ENCODE measurements at places on chromosomes 3 and 15.

GRCh38 chr15:72312605-72313447 lies 7.1 kb downstream of the CELF6 start:
- peak; percentile 75 for DNase-seq

GRCh38 chr15:93348711-93349545 lies 259.9 kb upstream of the RGMA start:
- DNase-seq = no peak

- DNase-seq = no peak
Measured at GRCh38 chr3:65193531-65193930, 505.7 kb upstream of the ADAMTS9 start.

DNA sequence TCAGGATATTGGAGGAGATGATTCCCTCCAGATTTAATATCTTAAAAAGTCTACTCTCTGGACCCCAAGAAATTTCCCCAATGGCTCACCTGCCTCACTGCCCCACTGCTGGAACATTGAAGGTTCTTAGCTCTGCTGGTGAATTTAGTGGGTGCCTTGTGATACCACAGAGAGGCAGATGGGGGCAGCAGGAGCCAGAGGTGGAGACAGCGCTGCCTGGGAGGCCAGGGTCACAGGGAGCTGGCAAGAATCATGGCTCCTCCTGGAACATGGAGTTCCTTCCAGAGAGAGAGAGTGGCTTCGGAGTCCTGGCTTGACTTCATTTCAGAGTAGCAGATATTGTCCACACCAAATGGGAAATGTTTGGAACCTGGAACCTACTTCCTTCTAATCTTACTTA lies 263.5 kb upstream of the CFAP20DC start:
- DNase-seq = peak; percentile 71

GRCh38 chr3:33173672-33174071 lies 44.9 kb downstream of the SUSD5 start:
- no peak for DNase-seq

DNA sequence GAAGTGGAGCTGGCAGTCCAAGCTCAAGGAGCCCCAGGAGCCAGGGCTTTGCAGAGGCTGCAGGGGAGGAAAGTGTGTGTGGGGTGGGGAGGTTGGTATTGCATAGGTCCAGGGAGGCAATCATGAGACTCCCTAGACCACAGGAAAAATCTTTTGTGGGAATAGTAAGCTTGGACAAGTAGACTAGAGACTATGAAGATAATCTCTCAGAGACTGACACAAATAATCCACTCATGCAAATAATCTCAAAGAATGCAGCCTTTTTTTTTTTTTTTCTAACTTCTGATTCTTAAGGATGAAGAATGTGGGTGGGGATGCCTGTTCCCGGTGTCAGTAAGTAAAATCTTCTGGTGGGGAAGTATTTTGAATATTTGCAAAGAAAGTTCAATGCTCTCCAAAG lies 113.7 kb downstream of the GREM1 start:
- no peak for DNase-seq

DNA sequence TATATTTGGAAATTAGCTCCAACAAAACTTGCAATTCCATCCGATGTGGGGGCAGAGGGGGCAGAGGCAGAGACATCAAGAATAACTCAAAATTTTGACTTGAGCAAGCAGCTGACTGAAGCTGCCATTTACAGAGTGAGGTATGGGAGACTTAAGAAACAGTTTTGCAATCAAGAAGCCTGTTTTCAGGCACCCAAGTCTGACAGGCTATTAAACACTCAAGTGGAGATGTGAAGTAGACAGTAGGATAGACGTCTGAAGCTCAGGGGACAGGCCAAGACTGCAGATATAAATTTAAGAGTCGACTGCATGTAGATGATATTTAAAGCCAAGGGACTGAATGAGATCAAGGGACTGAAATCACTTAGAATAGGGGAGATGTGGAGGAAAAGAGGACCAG lies 9.9 kb upstream of the SH3BP5 start:
- DNase-seq = no peak

DNA sequence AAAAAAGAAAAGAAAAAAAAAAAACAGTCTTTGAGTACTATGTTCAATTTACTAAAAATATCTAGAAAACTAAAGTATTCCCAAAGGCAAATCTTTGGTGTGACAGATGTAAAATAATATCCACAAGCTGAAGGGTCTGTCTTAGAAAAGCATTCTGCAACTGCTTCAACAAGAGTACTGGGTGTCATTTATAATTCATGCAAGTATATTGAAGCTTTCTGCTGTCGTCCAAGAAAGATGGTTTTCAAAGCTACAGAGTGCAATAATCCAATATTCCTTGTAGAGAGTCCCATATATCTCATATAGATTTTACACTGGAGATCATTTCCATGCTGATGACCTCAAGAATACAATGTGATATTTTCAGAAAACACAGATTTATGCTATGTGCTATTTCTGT lies 90.9 kb upstream of the SUCLG2 start:
- no peak for DNase-seq

DNA sequence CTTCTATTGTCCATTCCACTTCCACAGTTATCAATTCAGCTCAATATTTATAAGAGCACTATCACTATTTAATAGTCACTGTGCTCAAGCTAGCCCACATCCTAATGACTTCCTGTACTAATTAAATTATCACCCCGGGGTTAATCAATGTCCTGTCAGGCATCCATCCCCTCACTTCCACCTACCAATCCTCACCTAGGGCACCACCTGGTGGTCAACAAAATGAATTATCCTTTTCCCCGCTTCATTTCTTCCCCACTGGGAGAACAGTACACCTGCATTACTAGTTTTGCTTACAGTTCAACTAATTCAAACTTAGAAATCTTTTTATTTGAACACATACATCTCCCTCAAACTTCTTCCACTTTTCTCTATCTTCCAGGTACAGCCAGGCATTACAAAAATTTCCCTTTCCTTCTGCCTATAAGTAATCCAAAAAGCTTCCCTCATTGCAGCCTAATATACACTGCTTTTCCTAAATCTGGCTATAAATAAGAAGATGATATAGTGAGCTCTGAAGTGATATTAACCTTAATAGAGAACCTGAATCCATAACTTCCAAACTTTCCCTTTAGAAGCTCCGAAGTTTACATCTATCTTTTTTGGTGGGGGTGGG lies 68.5 kb downstream of the TMCC1 start:
- DNase-seq = peak; percentile 68

DNA sequence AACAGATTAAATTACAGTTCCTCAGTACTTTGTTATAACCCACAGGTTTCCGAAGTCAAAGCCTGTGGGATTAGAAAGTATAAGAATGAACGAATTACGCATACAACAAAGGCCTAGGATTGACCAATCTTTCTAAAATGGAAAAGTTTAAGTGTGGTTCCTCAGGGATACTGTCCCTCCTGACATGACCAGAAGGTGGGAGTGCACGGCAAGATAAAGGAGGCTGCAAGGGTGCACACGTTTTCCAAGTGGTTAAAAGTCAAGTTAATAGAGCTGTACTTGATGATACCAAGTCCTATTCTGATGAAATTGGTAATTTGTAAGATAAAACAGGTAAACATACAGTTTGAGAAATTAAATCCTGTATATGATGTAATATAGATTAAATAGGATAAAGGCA lies 96.2 kb downstream of the ALDH1A2 start:
- DNase-seq = peak; percentile 35

DNA sequence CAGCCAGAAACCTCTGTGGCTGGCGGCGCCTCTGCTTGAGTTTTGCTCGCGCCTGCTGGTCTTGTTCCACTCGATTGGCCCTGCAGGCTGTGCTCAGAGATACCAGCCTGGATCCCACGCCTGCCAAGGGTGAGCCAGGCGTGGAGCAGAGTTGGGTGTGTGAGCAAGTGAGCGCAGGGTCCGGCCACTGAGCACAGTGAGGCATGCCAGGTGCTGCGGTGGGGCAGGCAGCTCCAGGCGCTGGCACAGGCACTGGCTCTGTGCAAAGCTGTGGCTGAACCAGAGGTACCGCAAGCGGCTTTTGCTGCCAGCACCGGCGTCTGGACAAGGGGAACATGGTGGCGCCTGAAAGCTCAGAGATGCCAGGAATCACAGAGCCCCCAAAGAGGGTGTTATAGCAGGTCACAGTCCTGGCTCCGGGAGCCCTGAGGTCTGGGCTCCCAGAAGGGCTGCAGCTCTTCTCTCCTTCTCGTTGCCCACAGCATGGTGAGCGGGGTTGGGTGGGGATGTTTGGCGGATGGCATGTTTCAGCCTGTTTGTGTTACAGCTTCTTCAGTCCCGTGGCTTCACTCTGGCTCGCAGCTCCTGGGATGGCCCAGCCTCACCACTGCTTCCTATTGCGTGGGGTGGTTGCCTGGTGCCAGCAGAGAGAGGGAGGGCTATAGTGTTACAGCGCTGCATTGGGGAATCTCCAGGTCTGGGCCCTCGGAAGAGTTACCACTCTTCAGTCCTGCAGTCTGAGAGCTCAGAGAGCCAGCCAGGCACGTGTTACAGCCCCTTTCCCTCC lies 73.9 kb downstream of the NR1D2 start:
- no peak for DNase-seq

DNA sequence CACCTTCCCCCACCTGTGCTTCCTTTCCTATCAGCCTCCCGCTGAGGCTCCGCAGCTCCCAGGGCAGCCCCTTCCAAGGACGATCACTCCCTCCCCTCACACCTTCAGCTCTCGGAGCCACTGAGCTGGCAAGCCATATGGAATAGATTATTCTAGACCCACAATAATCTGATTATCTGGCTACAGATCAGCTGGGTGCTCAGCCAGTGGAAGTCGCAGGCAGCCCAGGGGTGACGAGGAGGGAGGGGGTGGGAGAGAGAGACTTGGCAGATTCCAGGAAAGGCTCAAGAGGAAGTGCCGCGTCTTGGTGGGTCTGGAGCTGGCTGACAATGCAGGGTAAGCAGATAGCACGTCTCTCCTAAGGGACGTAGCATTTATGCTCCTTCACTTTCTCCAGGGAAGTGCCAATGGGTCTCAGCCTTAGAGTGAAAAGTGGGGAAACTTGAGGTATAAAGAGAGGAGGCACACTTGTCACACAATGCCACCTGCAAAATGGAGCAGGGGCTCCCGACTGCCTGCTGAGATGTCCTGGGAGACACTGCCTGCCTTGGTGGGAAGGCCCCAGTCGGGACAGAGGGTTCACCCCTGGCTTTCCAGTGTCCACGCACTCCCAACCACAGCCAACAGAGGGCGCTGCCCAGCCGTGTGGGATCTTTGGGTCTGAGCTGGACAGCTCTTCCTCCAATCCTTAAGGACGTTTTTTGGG lies 9.4 kb upstream of the MESP1 start:
- peak; percentile 95 for DNase-seq

DNA sequence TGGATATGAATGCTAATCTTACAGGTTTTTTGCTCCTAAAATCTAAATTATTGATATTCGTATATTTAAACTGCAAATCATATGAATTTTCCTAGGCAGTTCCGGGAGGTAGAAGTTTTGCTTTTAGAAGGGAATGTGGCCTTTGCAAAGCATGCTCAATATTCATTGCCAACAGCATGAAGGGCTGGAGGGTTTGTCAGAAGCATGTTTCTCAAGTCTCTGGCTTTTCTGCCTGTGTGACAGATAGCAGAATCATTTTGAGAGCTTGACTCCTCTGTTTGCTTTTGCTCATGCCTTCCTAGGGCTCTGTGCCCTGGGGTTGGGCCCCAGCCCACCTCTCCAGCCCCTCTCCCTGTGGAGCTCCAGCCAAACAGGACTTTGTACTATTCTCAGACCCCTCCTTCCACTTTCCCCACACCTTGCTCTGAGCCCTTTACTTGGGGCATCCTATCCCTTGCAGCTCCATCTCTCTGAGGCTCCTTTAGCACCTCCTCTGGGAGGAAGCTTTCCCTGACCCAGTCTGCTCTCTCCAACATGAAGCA lies 91.3 kb downstream of the ARNT2 start:
- DNase-seq = no peak

- no peak for DNase-seq
Measured at GRCh38 chr3:52670621-52671521, 14.8 kb downstream of the PBRM1 start.

DNA sequence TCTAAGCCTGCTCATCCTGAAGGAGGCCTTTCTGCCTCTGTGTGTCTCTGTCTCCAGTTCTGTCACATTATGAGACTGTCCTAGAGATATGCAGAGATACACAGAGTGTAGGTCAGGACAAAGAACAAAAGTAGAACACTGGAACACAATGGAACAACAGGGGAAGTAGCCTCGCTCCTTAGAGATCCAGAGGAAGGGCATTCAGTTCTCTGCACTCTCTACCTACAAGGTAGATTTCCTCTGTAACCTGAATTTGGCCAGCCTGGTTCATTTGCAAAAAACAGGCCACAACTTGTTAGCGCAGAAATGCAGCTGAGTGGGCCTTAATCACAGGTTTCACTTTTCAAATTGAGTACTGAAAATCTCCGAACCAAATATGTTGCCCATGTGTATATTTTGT lies 19.4 kb downstream of the NEK10 start:
- no peak for DNase-seq

DNA sequence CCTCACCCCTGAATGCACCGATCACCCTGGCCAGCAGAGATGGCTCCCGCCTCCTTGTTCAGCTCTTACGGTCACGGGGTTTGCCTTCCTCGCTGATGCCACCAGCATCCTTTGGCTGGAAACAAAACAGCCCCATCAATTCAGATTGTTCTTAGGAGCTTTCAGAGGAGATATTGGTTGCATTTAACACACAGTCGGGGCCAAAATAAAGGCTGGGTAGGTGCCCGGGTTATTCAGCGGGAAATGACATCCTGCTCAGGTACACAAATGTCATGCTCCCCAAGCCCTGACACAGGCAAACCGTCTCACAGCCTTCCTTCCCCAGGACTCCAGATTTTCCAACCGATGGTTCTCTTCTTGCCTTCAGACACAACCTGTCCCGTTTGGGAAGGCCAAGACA lies 62.4 kb upstream of the MEF2A start:
- no peak for DNase-seq

GRCh38 chr15:70559265-70560239 lies 203.8 kb downstream of the UACA start:
- peak; percentile 44 for DNase-seq

- no peak for DNase-seq
Measured at GRCh38 chr3:42070089-42070488, 21.1 kb upstream of the TRAK1 start.

- no peak for DNase-seq
Measured at GRCh38 chr3:10502185-10502880, 3.1 kb downstream of the ATP2B2 start.

DNA sequence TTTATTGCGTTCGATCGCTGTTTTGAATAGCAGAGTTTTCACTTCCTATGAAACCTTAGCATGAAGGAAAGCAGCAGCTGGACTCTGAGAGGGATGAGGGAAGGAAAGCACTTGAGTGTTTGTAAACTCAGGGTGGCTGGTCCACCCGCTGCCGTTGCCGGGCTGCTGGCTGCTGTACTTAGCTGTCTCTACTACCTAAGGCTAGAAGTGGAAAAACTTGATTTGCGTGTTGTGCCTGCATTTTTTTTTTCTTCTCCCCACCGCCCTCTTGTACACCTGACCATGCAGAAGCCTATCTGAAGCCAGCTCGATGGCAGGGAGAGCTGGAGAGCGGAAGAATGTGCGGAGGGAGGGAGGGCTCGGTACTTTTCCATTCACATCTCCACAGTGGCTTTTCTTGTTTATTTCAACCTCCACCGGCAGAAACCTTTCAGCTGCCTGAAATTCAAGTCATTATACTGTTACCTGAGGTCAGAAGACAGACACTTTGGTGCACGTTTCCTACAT lies 4.8 kb upstream of the BCL6 start:
- DNase-seq = peak; percentile 37

All from endothelial cell (in vitro differentiated cells).